ENCODE measurements at places on chromosomes 3 and 15.

DNA sequence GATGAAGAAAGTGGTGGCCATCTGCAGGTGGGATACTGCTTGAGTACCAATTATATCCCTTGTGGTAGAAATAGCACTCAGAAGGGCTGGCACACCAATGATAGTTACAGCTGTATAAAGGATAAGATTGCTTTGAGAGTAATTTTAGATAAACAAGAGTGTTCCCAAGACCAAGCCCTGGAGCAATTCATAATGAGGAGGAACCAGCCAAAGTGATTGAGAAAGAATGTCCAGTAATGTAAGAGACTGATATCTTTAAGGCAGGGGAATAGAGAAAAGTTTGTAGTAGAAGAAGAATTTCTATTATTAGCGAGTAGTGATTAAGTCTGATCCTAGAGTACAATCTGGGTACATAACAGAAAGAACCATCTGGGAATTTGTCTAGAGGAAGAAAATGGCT lies 945.1 kb downstream of the OTOL1 start:
- DNase-seq, result no peak

GRCh38 chr15:26132811-26133210 lies 269.7 kb upstream of the ATP10A start:
- DNase-seq, result no peak

GRCh38 chr3:28521663-28522062 lies 173.0 kb upstream of the AZI2 start:
- no peak for DNase-seq

GRCh38 chr3:50339485-50340146 lies 1.0 kb downstream of the RASSF1 start:
- no peak for DNase-seq

DNA sequence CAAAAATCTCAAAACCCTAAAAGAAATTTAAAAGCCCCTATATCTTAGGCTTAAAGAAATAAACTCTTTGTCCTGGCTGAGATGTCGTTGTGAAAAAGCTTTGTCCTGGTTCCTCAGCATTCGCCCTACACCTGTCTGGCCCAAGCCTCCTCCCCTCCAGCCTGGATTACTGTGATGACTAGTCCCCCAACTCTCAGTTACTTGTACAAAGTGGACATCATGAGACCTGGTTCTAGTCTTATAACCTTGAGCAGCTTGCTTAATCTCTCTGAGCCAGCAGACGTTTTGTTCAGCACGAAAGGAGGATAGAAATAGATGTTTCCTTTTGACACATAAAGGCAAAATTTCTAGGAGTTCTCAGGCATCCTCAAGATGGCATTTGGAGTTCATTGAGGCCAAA lies 51.6 kb downstream of the FILIP1L start:
- no peak for DNase-seq

DNA sequence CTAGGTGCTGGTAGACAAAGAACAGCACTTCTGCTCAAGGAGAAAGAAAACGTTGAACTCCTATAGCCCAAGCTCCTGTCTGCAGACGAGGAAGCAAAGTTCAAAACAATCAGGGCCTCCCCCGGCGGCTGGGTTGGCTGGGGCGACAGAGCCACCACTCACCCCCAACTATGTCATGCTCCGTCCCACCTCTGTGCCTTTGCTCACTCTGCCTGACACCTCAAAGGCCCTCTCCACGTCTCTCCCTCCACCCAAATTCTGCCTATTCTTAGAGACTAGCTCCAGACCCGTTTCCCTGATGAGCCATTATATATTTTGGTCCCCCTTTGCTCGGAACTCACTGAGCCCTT lies 304.3 kb downstream of the TLE3 start:
- DNase-seq, result no peak

DNA sequence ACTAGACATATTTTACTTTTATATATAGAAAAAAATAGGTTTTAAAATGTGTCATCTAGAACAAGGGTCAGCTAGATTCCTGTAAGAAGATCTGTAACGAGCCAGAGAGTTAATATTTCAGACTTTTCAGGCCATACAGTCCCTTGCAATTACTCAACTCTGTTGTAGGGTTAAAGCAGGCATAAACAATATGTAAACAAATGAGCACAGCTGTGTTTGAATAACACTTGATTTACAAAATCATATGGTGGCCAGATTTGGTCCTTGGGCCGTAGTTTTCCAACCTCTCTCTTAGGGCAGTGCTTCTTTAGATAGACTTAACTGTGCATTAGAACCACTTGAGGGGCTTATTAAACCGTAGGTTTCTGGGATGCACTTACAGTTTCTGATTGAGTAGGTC lies 19.6 kb downstream of the LRRC57 start:
- DNase-seq, result no peak

GRCh38 chr15:99450896-99451358 lies 114.9 kb upstream of the MEF2A start:
- no peak for DNase-seq

GRCh38 chr3:50299929-50300680 lies 900 bp upstream of the HYAL3 start:
- no peak for DNase-seq

- DNase-seq, result no peak
Observed at GRCh38 chr15:98842192-98842972, 165.2 kb downstream of the PGPEP1L start.

GRCh38 chr3:10357095-10357494 lies 36.2 kb upstream of the SEC13 start:
- DNase-seq, result no peak

- no peak for DNase-seq
Observed at GRCh38 chr3:108736821-108737220, 20.4 kb downstream of the RETNLB start.

DNA sequence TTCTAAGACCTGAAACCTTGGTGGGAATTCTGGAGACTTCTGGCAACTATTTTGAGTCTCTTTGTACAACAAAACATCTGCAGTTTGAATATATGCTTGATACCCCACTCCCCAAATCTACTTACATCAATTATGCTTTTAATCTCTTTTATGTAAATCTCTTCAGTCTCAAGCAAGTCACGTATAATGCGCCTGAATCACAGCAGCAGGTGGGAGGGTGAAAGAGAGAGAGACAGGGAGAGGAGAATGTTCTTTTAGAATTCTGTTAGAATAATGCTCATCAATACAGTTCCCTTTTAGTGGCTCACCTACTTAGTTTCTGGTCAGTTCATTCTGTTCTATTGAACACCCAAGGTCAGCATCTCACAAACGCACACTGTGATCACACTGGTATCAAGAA lies 22.2 kb upstream of the B3GNT5 start:
- DNase-seq, result no peak

DNA sequence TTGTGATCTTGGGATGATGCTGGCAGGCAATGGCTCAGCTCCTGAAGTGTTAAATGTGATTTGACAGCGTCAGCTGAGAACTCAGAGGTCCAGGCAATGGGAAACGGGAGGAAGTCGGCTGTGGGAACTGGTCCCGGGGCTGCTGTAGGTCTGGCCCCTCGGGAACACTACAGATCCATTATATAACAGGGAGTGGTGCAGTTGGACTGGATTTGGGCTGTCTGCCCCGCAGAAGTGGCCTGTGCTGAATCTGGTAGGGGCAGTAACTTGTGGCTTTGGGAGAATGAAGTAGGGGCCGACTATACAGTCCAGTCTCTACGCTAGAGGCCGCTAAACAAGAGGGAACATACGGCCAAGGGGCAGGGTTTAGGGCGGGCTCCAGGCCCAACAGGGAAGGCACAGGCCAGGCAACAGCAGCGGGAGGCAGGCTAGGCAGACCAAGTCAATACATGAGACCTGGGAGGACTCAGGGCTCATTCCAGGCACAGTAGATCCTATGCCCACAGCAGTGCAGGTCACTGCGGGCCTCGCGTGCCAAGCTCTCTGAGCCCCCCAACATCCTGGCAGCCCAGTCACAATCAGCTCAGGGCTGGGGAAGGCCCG lies 20.3 kb upstream of the IL16 start:
- no peak for DNase-seq

GRCh38 chr15:98155356-98155755 lies 194.9 kb downstream of the ARRDC4 start:
- no peak for DNase-seq

DNA sequence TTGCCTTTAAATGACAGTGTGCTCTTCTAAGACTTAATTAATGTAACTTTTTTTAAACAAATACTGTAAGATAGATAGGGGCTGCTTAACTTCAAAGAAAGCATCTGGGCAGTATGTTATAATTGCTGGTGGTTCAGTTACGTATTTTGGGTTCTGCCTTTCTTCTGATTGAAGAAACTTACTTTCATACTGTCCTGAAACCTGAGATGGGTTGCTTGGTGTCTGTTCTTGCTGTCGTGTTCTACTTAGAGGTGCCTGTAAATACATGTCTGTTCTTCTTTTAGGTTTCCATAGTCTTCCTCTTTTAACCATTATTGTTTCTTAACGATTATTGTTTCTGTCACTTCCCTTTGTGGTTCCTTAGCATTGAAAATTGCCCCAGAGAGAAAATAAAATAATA lies 297.7 kb upstream of the CHRM5 start:
- no peak for DNase-seq

- DNase-seq, result no peak
Observed at GRCh38 chr3:62727981-62728380, 147.2 kb downstream of the CADPS start.

- DNase-seq, result no peak
Observed at GRCh38 chr15:32842081-32842480, 124.3 kb downstream of the GREM1 start.

DNA sequence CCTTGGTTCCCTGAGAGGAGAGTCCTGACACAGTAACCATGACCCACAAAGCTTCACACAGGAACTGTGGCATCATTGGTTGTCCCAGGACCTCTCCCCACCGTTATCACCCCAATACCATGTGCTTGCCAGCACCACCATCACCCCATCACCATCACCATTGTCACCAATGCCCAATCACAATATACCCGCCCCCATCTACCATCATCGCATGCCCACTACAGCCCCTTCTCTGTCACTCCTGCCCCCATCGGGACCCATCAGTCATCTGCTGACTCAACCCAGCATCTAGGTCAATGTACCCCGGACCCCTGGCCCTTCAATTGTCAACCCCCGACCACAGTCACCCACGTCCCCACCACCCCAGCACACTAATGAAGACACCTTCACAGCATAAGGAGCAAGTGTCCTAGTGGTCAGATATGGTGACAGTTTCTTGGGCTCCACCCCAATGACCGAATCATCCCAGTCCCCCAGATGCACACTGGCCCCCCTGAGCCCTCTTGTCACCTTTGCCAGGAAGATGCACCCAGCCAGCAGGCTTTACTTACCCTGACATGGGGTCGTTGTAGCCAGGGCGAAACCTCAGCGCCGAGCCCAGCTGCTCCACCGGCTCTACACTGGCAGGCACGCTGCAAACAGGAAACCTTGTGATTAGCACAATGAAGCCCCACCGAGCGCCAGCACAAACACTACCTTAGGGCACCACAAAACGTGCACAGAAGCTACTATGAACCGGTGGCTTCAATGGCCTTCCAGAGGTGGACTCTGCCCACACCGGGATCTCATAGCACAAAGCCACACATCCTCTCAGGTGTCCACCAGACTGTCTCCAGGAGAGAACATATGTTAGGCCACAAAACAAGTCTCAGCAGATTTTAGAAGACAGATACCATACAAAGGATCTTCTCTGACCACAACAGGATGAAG lies 25.1 kb downstream of the SHISA5 start:
- no peak for DNase-seq

DNA sequence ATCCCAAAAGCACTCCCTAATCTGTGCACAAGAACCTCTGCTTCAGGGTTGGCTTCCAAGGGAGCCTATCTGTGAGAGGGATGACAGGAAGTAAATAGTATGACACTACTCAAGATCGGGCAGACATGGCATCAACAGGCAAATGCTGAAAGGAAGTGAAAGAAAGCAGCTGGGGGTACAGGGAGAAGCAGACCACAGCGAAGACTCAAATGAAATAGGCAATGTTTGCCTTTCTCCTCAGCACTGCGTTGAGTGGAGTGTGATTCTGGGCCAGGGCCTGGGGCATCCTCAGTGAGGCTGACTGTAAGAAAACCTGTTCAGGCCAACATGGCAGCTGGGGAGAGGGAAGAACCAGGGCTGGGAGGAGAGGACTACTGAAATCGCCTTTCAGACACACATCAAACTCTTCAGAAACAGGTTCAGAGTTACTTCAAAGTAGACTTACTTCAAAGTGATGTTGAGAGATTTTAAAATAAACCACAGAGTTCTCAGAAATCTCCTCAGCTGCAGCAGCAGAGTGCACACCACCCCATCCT lies 96.6 kb downstream of the SLC9A9 start:
- no peak for DNase-seq

GRCh38 chr15:39699516-39700374 lies 82.9 kb downstream of the FSIP1 start:
- no peak for DNase-seq

DNA sequence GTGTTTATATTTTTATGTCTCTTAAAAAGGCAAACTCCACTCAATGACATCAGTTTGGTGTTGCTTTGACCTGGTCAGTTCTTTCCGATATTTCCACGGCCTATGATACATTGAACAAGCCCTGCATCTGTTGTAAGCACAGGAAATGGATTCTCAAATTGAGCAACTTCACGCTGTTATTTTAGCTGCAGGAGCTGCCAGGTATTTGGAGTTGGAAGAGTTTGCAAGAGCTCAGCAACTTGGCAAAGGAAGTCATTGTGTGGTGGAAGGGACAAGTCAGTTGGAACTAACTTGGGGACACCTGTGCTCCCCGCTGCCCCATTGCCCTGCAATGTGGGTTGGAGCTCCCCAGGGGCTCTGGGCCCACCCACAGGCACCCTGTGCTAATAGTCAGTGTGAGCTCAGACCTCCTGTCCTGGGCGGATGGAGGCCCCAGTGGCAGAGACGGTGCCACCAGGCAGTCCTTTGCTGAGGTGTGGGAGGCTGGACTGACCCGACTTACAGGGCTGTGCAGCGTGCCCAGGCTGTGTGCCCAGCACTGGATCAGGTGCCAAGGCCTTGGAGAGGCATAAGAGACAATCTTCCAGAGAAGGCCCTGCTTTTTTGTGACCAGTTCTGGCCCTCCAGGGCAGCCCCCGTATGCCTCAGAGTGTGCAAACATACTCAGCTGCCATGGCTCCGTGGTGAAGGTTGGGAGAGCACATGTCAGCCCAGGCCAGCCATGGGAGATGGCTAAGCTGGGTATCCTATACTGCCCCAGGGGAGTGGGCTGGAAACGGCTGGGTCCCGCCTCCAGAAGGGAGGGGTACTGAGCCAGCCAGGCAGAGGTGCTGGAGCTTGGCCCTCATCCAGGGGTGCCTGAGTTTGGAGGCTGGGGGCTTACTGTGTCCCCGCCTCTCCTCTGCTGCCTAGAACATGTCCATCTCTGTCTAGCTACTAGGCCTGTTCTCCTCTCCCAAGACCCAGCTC lies 43.5 kb downstream of the KY start:
- no peak for DNase-seq

DNA sequence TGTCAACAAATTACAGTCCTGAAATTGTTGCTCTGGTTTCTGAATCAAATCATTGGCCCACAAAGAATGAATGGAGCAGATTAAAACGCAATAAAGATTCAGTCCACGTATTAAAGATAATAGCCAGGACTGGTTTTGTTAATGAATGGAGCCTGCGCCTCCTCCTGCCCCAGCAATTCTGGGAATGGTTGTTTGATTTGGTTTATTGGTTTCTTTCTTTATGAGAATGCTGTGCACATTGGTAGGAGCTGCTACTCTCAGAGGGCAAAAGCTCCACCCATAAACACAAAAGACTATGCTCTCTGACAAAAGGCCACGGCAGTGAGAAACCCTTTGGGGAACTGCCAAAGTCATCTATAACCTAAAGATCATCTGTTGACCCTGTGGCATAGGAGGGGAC lies 261.1 kb downstream of the ABHD5 start:
- DNase-seq, result no peak

GRCh38 chr3:72997421-72997961 lies 880 bp downstream of the PPP4R2 start:
- DNase-seq, result no peak

- no peak for DNase-seq
Observed at GRCh38 chr3:94101860-94102259, 39.0 kb downstream of the NSUN3 start.
